Activated naive CD4-positive, alpha-beta T cell (primary cell): ENCODE measurements at places on chromosomes 3 and 15.
A peak's percentile ranks its signal among the peaks of the same experiment; 100 is the strongest.

DNA sequence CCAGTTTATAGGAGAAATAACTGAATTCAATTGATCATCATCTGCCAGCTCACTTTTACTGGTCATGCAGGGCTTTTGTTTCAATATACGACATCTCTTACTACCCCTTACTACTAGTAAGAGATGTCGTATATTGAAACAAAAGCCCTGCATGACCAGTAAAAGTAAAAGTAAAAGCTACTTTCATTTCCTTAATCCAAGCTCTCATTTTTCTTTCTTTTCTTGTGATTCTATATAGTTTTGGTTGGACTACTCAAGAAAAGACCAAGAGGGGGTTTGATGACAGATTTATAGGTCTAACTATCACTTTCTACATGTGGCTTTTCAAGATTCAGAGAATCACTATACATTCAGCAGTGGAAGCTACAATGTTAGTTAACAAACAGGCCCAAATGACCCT lies 1237.3 kb downstream of the ROBO2 start:
- no peak for DNase-seq

GRCh38 chr15:36673987-36674386 lies 94.6 kb downstream of the CDIN1 start:
- DNase-seq = no peak

DNA sequence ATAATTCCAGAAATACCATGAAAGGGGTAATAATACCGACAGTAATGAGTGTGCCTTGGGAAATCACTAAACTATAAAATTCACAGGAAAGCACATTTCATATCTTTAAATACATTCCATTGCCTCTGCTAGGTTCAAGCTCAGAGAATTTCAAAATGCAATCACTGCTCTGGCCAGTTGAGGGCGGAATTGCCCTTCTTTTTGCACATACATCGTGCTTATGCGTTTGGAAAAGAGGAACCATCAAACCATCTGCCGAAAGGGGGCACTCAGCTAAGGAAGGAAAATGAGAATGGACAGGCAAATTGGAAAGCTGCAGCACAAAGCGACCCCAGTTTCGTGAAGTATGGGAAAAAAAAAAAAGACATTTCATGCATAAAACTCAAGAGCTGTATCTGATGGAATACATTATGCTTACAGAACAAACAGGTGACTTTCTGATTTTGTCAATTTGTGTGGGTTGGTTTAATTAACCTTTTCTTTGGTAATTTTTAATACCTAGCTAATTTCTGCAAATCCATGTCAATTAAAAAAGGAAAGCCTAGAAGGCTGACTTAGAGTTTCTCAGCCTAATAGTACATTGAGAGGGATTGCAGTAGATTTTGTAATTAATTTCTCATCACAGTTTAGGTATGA lies 61.4 kb downstream of the TUSC7 start:
- no peak for DNase-seq

DNA sequence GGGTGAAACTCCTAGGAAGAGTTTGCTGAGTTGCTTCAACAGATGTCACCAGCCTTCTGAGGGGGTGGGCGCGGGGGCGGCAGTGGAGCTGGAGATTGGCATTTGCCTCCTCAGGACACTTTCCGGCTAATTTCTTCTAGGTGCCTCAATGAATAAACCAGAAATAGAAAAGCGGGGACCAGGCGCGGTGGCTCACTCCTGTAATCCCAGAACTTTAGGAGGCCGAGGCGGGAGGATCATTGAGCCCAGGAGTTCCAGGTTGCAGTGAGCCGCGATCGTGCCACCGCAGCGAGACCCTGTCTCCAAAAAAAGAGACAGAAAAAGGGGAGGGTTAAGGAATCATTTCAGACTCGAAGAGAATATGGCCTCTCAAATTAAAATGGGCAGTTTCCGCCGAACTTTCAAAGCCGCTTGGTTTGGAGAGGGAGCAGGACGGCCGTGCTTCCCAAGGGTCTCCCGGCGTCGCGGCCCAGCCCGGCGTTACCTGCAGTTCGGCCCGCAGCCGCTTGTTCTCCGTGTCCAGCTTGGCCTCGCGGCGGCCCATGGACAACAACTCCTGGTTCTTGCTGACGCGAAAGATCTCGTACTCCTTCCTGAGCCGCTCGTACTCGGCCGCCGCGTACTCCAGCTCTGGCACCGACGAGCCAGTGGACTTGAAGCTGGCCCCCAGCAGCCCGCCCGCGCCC lies 587 bp downstream of the NPHP3 start:
- peak; percentile 55 for DNase-seq

- DNase-seq = no peak
Observed at GRCh38 chr15:90232196-90232595, 1.5 kb downstream of the CIB1 start.

DNA sequence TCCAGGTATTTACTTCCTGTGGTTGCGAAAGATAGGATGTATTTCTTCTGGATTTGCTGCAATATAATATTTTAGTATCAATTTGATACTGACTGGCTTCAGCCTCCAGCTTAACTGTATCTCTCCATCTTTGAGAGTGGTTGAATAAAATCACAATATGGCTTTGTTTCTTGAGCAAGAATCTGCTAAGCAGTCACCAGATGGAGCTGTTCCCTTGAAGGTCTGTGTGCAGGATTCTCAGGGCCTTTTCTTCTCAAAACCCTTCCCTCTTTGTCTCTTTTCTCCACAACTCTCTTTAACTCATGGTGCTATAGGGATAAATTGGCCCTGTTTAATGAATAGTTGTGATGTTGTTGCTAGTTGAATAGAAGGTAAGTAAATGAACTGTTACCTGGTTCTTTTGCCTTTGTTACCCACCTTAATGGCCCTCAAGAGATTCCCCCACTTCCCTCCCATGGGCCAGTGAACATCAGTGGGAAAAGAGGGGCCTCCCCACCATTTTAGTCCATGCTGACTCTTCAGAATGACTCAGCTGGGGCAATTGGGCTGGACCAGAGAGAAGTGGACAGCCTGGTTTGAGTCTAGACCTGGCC lies 34.8 kb upstream of the RAB6B start:
- no peak for DNase-seq

DNA sequence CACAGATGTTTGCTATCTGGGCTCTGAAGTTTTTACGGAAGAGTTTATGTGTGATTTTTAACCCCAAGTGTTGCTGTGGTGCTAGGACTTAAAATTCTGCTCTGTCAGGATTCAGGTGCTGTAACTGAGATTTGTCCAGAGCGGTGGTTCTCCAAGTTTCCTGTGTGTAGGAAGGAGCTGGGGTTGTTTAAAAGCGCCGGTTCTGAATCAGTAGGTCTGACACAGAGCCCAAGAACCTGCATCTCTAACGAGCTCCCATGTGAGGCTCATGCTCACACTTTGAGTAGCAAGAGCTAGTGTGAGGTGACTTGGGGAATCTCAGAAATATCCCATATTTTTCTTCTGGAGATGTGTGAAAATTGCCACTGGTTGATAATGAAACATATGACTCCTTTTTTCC lies 325.5 kb downstream of the SATB1 start:
- DNase-seq = no peak

- DNase-seq = no peak
Observed at GRCh38 chr15:67076147-67076843, 10.9 kb downstream of the SMAD3 start.

- peak; percentile 45 for DNase-seq
Observed at GRCh38 chr15:78108300-78109084, 16.1 kb downstream of the SH2D7 start.

DNA sequence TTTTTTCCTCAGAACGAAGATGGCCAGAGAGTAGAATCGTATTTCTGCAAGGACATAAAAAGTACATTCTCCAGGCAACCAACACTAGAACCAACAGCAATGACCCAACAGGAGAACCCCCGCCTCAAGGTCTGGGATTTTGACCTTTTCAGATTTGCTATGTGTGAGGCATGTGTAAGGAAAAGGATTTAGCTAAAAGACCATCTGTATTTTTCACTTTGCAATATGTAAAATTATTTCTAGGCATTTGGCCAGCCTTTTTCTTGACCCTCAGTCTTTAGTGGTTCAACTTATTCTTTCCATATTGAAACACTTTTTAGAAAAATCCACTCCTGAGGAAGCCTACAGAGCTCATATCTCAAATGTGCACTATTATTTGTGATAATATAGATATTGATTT lies 219.2 kb upstream of the GOLGA6L4 start:
- no peak for DNase-seq

GRCh38 chr3:12170207-12170606 lies 11.5 kb upstream of the TIMP4 start:
- no peak for DNase-seq

- DNase-seq = no peak
Observed at GRCh38 chr3:21421096-21421495, 329.9 kb downstream of the ZNF385D start.

- no peak for DNase-seq
Observed at GRCh38 chr15:28887339-28888174, 1.8 kb downstream of the APBA2 start.

DNA sequence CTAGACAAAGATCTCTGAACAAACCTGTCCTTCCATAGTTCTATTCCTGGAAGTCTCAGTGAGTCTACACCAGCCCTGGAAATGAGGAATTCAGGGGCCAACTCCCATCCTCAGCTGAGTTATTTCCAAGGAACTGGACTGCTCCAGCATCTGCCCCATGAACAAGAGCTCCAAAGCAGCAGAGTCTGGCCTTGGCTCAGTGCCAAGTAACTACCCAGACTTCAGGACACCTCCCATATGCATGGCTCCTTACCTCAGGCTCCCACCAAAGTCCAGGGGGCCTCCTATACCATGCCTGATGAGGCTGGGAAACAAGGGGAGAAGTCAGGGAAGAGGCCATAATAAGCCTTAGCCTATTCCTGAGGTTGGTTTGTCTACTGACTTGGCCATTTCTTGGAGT lies 45.0 kb downstream of the FAIM start:
- DNase-seq = no peak

- DNase-seq = no peak
Observed at GRCh38 chr3:78820542-78820941, 947.3 kb downstream of the ROBO1 start.

GRCh38 chr3:130386604-130387263 lies 41.3 kb downstream of the COL6A5 start:
- no peak for DNase-seq

- DNase-seq = no peak
Observed at GRCh38 chr15:91688811-91689210, 164.7 kb upstream of the SLCO3A1 start.

DNA sequence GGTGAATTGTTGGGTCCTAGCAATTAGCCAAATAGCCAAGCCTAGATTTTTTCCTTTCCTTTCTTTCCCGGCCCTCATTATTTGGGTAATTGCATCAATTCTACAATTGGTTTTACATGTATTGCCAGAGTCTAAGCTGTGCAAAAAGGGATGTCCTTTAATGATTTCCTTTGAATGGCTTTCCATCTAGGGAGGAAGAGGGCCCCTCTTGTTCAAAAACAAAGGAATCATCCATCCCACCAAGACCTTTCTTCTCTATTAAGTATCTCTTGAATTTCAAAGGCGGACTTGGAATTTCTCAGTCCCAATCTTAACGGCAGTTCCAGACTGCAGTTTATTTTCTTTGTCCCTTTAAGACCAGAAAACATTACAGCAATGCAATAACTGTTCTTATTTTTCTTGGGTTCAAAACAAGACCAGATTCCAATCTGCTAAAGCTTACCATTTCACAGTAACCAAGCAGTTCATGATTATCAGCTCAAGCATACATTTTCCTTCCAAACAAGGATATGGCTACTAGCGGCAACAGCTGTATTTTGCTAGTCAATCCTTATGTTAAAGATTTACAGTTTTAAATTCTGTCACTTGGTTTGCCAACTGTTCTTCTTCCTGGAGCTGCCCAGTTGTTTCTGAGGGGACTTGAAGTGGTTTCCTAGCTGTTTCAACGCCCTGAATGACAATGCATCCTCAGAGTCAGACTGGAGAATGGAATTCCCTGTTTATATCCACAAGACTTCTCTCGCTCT lies 91.4 kb upstream of the LRIG1 start:
- no peak for DNase-seq

DNA sequence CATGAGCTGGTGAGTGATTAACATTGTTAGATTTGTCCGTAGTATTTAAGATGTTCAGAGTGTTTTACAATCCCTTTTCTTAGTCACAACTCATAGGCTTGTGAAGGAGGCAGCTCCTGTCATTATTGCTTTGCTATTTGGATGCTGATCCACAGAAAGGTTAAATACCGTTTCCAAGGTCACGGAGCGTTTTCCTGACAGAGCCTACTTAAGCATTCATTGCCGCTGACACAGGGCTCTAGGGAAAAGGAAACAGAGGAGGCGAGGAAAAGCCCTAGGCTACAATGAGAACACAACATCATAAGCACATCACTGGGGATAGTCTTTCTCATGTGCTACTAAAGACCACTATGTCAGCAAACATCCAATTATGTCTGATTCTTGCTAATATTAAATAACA lies 38.5 kb upstream of the CPB1 start:
- no peak for DNase-seq

DNA sequence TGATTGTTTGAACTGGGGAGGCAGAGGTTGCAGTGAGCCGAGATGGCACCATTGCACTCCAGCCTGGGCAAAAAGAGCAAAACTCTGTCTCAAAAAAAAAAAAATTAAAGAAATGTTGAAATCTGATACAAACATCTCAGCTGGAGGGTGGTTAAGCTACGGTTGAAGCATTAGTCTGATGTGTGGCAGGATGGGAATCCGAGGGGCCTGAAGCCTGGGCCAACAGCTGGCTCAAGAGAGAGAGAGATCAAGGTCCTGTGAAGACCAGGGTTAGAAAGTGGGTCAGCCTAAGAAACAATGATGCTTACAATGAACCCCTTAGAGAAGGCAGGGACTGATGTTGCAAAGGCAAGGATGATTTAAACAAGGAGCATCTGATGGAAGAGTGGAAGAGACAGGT lies 69.8 kb downstream of the CD200R1L start:
- no peak for DNase-seq

DNA sequence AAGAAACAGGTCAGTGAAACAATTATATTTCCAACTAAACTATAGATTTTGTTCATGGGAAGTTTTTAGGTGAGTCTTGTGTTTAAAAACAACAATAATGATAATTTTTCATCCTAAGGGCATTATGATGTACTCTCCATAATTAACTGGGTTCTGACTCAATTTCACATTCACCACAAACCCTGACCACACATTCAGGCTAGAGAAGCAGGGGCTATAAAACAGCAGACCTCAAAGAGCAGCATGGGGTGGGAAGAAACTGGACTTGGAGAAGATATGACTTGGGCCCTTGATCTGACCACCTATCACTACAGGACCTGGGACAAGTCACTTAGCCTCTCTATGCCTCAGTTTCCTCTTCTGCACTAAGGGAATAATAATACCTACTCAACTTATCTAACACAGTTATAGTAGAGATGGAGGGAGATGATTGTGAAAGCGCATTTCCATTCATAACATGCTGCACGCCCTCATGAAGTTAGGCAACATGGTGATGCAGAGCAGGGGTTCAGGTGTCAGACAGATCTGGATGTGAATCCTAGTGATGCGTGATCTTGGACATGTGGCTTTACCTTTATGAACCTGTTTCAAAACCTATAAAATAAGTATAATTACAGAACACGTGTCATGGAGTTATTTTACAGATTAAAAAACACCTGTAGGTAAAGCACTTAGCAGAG lies 63.0 kb upstream of the ACP3 start:
- DNase-seq = no peak

DNA sequence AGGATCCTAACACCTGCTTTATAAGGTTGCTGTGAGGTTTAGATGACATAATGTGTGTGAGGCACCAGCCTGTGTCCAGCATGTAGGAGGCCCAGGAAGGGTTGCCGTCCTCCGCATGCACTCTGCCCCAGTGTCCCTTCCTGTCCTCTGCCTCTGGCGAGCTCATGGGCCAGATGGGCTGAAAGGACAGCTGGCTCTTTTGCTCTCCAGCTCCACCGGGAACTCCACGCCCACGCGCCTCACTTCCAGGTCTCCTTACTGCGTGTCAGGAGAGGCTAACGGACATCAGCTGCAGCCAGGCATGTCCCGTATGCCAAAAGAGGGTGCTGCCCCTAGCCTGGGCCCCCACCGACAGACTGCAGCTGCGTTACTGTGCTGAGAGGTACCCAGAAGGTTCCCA lies 12.2 kb downstream of the MUC20 start:
- no peak for DNase-seq
